Calu3 (cell line): ENCODE measurements at places on chromosomes 4 and X.

- DNase-seq, result no peak
Observed at GRCh38 chrX:110444996-110445395, 86.3 kb downstream of the RTL9 start.

- no peak for DNase-seq
Observed at GRCh38 chrX:11461201-11462001, 168.2 kb downstream of the AMELX start.

GRCh38 chrX:33855251-33855650, 276.9 kb downstream of the FAM47A start:
- no peak for DNase-seq

GRCh38 chrX:2794336-2794735, 34.4 kb upstream of the GYG2 start:
- no peak for DNase-seq

DNA sequence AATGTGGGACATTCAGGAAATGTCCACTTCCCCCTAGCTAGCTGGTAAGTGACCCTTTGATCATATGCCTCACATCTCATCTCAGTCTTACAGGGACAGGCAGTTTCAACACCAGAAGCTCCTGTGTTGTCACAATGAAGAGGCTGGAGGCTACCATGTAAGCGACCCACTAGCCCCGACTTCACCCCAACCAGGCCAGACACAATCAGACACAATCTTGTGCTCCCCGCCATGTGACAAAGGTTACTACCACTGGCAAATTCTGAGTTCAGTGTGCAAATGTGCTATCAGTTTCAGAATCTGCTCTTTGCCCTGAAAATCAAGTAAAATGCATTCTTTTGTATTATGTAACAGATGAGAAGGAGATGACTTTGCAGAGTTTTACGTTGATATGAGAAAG, 56.9 kb upstream of the STS start:
- no peak for DNase-seq

DNA sequence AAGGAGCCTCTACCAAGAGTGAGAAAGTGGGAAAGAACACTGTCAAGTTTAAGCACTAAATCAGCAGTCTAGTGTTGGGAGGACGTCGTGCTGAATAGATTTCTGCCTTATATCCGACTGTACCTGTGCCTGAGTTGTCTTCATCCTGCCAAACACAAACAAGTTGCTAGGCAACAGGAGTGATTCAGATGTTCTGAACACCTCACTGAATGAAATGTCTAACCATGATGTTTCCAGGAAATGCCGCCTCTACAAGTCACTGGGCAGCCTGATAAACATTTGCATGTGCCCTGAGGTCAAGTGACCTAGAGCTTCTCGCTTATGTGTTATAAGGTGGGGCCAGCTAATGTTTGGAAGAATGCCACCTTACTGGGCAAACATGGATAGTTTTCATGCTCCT, 37.9 kb downstream of the SGMS2 start:
- DNase-seq, result peak; percentile 69

- DNase-seq, result no peak
Observed at GRCh38 chrX:106278951-106279350, 110.8 kb downstream of the PWWP3B start.

DNA sequence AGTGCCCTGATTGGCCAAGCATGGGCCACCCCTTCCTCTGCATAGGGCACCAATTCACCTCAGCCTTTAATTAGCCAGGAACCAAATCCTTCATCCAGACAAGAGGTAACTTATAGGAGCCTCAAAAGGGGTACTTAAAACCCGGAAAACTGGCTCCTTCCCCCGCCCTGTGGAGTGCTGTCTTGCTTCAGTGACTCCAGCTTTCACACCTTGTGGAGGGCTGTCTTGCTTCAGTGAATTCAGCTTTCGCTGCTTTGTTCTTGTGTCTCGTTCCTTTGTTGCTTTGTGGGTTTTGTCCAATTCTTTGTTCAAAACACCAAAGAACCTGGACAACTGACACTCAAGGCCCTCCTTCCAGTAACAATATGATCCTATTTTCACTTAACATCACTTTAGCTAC, 82.2 kb upstream of the FRG1 start:
- no peak for DNase-seq
